Metanephros (tissue), 2 donors: ENCODE measurements at places on chromosomes 4 and X. TPM values are rescaled to one million over a fixed set of nuclear protein-coding genes. Genes with fewer than 3 reads are reported as not detected.

BMP2K gene
- total RNA-seq, result 56.1 TPM

SMR3B gene
- total RNA-seq, result not detected

SOX3 gene
- total RNA-seq, result not detected

MAOA gene
- 14.7 TPM for total RNA-seq

GC gene
- 1.6 TPM for total RNA-seq
